ENCODE measurements at places on chromosomes 16 and 17.

DNA sequence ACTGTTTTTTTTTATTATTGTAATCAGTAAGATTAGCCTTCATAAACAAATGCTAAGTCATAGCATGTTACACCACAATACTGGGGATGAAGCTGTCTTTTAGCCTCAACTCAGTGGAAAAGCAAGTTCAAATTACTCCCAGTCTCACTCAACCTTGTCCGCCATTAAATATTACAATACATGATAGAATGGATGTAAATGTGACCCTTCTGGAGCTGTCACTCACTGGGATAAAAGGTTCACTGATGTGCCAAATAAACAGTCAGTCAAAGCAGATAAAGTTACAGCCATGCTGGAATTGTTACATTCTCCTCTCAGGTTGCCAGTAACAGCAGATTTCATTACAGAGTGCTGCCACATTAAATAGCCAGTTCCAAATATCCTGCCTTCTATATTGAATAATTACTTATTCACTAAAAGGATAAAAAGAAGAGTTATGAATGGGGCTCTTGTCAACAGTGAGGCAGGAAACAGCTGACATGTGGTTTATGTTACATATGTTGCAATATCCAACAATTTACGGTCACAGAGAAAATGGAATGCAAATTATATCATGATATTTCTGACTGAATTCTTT is 53.4 kb downstream of the BRIP1 start:
- DNase-seq = no peak

DNA sequence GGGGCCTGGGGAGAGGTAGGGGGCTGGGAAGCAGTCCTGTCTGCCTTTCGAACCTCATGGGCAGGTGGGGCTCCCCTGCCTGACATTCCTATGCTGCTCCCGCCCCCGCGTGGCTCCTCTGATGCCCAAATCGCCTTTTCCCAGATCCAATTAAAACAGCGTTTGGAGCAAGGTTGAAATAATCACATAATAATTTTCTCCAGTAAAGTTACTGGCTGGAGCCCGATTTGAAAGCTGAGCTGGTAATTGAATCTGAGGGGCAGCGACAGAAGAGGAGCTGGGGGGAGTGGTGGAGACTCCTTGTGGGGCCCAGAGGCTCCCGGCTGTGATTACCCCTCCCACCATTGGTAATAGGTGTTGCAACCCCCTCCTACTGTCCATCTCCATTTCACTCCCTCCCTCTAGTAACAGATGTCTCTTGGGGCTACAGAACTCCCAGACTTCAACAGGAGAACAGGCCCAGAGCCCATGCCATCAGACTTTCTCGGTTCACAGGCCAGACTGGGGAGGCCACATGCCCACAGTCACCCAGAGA is 38.9 kb upstream of the C1QL1 start:
- DNase-seq = no peak

- peak; percentile 76 for DNase-seq
Observed at GRCh38 chr17:55576996-55577586, 65.8 kb upstream of the SMIM36 start.

GRCh38 chr17:14793237-14793636 is 471.9 kb downstream of the PMP22 start:
- DNase-seq = no peak

- DNase-seq = peak; percentile 79
Observed at GRCh38 chr17:43732958-43733357, 25.6 kb downstream of the SOST start.

DNA sequence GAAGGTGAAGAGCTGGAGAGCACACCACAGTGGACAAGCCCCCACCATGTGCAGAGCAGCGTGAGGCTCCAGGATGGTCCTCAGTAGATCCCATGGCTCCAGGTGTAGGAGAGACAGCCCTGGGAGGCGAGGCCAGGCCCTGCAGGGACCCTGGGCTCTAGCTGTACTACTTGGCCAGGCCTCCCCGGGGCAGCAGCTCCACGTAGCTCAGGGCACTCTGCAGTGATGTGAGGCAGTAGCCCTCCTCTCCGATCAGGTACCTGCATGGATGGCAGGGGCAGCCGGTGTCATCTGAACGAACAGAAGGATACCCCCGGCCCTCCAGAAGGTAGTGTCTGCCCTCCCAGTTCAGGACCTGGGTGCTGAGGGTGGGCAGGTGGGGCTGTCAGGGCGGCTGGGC is 6.2 kb upstream of the SPATA2L start:
- no peak for DNase-seq

DNA sequence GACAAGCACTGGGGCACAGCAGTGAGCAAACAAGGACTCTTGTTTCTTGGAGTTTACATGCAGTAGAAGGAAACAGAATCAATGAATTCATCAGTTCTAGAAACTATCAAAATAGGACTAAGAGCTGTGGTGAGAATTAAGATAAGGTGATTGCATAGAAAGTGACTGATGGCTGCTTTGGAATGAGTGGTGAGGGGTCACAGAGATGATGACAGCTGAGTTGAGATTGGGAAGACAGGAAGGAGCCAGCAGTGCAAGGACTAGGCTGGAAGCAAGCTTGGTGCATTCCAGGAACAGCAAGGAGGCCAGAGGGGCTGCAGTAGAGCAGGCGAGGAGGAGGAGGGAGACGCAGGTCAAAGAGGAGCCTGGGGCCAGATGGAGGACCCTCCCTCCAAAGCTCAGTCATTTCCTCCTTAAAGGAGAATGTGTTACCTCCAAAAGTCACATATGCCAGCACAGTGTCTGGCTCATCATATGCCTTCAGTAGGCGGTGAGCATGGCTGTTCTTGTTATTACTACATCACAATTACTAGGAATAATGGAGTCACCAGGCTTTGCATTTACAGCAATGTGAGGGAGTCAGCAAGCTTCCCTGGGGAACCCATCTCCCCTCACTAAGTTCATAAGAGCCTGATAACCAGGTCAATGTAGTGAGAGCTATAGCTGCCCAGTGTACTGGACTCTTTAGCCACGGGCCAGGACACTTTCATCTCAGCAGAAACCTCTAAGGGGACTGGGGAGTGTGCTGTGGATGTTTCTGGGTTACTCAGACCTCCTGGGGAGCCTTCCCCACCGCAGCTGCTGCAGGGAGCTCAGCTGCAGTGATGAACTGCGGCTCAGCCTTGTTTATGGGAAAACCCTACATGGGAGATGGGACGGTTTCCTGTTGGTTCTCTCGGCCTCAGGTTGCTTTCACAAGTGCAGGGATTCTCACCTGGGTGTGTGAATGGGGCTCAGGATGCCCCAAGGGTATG is 157.2 kb downstream of the SEC14L1 start:
- DNase-seq = no peak

GRCh38 chr17:75829747-75830146 is 14.5 kb downstream of the UNC13D start:
- no peak for DNase-seq

DNA sequence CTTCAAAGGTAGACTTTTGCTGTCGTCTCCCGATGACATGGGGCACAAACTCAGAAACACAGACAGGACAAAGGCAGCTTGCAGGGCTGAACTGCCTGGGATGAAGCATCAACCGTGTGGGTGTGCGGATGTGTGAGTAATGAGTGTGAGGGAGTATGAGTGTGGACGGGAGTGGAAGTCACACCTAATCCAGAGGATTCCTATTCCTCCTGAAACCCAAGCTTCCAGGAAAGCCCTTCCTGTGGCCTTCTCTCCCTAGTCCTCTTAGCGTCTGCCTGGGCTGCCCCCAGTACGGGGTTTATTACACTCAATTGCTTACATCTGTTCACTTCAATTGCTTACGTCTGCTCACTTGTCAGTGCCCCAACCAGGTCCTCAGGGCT is 2.3 kb upstream of the IL4R start:
- DNase-seq = no peak

- DNase-seq = peak; percentile 78
Observed at GRCh38 chr16:53435066-53435688, 906 bp downstream of the RBL2 start.

DNA sequence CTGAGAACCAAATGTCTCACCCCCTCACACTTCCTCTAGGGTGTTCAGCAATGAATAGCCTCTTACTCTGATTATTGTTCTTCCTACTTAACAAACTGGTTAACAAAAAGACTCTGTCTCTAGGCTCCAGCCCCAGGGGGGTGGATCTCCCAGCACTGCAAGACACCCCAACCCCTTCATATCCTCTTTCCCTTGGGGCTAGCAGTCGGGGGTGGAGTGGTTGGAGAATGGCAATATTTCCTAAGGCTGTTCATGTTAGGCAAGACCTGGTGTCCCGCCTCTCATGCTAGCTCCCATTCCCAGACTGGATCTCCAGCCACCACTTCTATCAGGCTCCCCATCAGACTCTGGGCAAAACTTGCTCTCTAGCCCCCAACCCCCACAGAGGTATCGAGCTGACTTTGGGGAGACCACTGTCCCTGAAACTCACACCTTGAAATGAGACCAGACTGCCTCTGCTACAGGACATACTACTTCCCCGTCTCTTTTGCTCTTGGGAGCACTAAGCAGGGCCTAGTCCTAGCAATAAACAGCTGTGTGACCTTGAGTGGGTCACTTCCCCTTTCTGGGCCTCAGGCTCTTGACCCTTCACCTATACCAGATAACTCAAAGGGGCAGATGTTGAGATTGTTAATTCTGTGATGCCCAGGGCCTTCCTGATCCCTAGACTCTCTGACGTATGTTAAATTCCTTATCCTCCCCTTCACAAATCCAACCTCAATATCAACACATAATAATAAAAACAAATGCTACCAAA is 2.4 kb downstream of the SLC25A35 start:
- DNase-seq = no peak

DNA sequence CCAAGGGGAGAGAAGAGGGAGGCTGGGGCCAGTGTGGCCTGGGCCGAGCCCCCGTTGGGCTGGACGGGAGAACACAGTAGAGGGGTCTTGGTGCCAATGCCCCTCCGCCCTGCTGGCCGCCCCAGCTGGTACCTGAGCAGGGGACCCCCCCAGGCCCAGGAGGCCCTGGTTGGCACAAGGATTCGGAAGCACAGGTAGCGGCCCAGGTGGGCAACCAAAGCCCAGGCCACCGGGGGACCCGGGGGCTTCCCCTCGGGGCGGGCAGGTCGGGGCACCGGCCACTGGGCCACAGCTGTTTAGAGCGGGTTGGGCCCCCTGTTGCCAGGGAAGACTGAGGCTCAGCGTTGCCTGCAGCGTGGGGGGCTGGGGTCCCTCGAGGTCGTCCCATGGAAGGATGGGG is 28.2 kb upstream of the C1QTNF8 start:
- DNase-seq = no peak

DNA sequence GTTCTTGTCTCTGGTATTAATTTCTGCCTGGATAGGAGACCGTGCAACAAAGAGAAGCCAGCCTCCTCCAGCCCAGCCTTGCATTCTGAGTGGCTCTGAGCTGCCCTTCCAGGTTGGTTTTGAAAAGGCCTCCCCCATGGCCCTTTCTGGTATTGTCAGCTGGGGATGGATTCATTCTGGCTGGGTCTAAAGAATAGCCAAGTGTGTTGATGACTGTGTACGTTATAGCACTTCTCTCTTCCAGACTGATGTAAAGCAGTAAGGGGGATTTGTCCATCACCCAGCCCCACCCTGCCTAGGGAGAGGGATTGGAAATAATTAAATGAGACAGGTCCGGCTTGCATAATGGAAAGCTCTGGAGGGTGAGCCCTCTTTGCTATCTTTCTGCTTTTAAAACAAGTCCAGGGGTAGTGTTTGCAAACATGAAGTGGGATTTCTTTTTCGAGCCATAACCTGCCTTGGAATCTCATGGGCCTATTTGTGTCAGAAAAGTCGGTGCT is 146.4 kb downstream of the MSI2 start:
- DNase-seq = no peak
